ENCODE measurements at places on chromosomes 7 and 10. TPM values are rescaled to one million over a fixed set of nuclear protein-coding genes. Genes with fewer than 3 reads are reported as not detected.

- no peaks in the 10 kb centered on the region for H3K36me3 ChIP-seq
- H3K27me3 ChIP-seq = peaks cover 2% of the 10 kb centered on the region
- no peak overlapping the region for H3K4me3 ChIP-seq
- DNase-seq = no peak
- H3K27ac ChIP-seq = no peak overlapping the region
- no peaks in the 10 kb centered on the region for H3K4me1 ChIP-seq
These were observed 204.0 kb downstream of the AHR start for GRCh38 chr7:17502213-17503060.

DNA sequence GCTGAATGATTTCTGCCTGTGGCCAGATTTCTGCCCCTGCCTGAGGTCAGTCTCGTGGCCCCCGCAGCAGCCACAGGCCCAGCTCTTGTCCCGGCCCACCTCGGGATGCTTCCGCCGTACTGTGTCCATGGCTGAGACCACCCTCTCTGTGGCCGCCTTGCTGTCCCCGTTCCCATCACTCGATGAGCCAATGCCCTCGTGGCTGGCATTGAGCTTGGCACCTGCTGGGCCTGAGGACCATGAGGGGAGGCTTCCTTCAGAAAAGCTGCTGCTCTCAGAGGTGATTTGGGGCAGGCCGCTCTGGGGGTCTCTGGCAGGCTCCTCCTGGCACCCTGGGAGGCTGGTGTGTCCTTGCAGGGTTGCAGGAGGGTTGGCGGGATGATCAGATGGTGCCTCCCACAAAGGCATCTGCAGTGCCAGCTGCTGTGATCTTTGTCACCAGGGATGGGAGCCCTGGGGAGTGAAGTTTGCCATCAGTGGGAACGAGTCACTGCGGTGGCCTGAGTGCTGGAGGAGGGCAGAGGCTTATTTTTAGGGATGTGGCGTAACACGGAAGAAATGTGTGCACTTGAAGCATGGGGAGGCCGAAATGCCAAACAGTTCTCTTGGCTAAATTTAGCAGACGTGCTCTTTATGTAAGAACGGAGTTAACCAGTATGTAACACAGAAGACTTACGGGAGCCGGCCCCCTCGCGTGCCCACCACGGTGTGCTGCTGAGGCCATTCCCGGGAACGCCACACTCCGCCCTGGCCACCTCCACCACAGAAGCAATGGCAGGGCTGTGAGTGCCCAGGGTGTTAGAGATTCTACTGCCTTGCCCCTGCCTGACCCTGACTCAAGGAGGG is 47.7 kb downstream of the VIPR2 start:
- no peak overlapping the region for H3K27ac ChIP-seq
- H3K4me3 ChIP-seq = no peak overlapping the region
- H3K36me3 ChIP-seq = no peaks in the 10 kb centered on the region
- no peaks in the 10 kb centered on the region for H3K27me3 ChIP-seq

DNA sequence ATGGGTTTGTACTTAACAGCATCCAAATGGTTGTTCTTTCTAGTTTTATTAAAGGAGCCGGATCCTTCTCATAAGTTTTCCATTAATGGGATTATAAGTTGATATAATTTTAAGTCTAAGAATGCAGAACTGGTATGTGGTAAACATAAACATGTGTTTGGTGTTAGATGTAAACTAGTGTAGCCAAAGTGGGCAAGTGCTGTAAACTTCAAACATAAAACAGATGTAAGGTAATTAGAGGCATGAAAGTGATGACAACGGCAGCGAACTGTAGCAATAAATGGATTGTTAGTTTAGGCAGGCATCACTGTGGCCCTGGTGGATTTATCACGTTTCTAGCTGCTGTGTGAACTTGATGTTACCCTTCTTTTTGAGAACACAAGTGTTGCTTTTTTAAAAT is 37.9 kb downstream of the BAMBI start:
- no peak for DNase-seq
- H3K27me3 ChIP-seq = peaks cover 6% of the 10 kb centered on the region
- H3K4me3 ChIP-seq = no peak overlapping the region
- no peak overlapping the region for H3K27ac ChIP-seq

- H3K27me3 ChIP-seq = no peaks in the 10 kb centered on the region
- H3K4me3 ChIP-seq = no peak overlapping the region
- H3K4me1 ChIP-seq = no peaks in the 10 kb centered on the region
- H3K27ac ChIP-seq = no peak overlapping the region
- no peak for DNase-seq
These were observed 1023.2 kb downstream of the LRMDA start for GRCh38 chr10:76454506-76455140.

DNA sequence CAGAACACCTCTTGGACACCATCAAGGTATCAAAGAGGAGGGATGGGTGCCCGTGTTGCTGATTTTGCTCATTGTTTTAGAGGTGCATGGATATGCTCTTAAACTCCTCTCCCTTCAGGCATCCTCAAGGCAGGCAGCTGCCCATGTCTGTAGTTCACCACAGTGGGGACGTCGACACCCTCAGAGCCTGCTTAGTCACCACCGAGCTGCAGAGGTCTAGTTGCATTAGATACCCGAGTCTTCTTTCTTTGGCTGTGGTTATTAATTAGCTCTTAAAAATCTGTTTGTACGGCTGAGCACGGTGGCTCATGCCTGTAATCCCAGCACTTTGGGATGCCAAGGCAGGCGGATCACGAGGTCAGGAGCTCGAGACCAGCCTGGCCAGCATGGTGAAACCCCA is 24.7 kb upstream of the TSPAN13 start:
- H3K27me3 ChIP-seq = no peaks in the 10 kb centered on the region
- no peak for DNase-seq
- no peaks in the 10 kb centered on the region for H3K36me3 ChIP-seq
- no peak overlapping the region for H3K27ac ChIP-seq
- H3K4me1 ChIP-seq = no peaks in the 10 kb centered on the region

DNA sequence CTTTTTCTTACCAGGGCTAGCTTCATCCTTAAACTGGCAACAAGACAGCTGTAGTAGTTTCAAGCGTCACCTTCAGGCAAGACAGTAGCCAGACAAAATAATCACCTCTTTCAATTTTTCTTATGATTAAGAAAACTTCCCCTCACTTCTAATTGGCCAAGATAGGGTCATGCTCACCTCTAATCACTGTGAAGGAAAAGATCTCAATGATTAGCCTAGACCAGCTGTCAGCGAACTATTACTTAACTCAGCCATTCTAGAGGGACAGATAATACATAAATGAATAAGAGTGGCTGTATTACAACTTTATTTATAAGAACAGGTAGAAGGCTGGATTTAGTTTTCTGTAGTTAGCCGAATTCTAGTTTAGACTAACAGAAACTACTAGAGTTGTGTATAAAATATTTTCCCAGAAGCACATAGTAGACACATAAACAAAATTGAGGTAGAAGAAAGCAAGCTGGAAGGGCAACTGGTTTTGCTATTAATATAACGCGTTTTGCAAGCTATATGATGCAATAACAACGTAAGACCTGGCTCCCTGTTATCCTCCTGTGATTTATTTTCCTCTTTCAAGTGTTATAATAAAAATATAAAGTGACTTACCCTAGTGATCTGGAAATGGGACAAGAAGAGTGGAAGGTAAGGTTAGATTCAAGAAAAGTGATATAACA is 64.3 kb downstream of the ELAPOR2 start:
- no peak overlapping the region for H3K27ac ChIP-seq
- DNase-seq = no peak

DNA sequence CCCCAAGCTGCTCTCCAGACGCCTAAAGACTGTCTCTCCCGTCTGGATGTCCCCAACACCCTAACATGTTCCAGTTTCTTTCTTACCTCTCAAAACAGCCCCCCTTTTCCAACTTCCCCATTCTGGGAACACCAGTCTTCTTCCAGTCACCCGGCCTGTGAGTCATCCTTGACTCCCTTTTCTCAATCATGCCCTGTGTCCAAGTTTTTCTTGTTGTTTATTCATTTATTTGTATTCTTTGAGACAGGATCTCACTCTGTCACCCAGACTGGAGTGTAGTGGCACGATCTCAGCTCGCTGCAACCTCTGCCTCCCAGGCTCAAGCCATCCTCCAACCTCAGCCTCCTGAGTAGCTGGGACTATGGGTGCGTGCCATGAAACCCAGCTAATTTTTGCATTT is 15.6 kb downstream of the SNX10 start:
- H3K4me3 ChIP-seq = no peak overlapping the region
- no peak for DNase-seq
- peaks cover 14% of the 10 kb centered on the region for H3K4me1 ChIP-seq
- H3K36me3 ChIP-seq = peaks cover 12% of the 10 kb centered on the region
- H3K27ac ChIP-seq = no peak overlapping the region

Gene STN1
- 54.8 TPM for total RNA-seq

All from activated naive CD4-positive, alpha-beta T cell treated with anti-CD3 and anti-CD28 coated beads for 36 hours (primary cell).